ENCODE measurements at places on chromosomes 12 and 14.
A peak's percentile ranks its signal among the peaks of the same experiment; 100 is the strongest.

DNA sequence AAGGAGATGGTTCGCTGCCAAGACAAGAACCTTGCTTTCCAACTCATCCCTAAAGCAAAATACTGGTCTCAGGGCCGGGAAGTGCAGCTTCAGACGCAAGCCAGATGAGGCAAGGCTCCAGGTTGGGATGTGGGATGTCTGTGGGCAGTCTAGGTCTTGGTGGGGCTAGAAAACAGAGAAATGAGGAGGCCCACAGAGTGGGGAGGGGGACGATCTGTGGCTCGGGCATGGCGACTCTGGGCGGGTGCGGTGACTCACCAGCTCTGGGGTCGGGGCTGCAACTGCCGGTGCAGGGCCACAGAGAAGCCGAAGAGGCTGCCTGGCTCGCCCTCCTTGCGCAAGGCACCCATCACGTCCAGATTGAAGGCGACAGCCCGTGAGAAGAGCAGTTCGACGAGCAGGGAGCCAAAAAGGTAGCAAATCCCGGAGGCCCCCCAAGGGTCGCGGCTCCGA lies 459 bp downstream of the ITGA7 start:
- no peak for DNase-seq

GRCh38 chr14:69152902-69153151 lies at the start of gene DCAF5:
Gene DCAF5 (minus strand): TSS chr14:69153119. CDS start chr14:69152978, 141 bp downstream.
- DNase-seq, result no peak

DNA sequence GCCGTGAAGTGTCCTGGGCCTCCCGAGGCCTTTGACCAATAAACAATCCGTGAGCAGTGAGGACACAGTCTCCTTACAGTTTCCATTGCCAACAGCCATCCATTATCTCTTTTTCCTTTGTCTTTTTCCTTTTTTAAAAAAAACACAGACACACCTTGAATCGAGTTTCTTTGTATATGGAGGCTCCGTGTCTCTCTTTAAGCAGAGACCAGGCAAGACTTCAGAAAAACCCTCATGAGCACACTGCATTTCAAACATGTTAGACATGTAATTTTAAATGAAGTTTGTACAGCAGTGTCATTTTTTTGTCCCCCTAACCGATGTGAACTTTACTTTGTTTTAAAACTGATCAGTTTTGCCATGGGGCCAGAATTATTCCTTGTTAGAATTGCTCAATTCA lies 111.1 kb downstream of the SPTSSA start:
- no peak for DNase-seq

DNA sequence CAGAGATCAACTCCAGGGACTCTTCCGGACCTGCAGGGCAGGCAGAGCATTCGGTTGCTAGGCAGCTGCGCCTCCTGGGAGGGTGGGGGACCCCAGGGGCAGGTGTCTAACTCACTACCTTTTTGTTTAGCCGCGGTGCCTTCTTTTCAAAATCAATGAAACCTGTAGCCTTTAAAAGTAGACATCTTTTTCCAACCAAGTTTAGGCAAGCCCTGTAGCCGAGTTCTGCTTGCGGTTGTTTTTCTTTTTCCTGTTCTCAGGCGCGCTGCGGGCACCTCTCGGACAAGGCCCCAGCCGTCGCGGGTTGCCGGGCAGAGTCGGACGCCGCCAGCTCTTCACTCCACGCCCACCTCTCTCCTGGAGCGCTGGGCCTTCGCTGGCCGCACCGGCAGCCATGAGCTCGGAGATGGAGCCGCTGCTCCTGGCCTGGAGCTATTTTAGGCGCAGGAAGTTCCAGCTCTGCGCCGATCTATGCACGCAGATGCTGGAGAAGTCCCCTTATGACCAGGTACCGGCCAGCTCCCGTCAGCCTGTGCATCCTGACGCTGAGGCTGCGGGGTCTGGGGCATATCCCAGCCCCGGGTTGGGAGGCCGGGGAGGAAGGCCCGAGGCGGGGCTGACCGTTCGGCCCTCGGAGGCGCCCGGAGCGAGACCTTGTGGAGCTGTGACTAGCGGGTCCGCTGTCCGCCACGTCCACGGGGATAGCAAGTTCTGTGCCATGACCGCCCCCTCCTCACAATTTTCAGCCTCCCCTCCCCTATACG lies at the start of gene TTC8:
TTC8 (plus strand) TSS at position 338 of the 764 bp plus-strand sequence; CDS start at position 395, 57 bp downstream.
- peak; percentile 82 for DNase-seq

GRCh38 chr12:55654511-55655214 lies 18.0 kb downstream of the OR10P1 start:
- DNase-seq, result no peak

- no peak for DNase-seq
Measured at GRCh38 chr12:80860206-80860605, 77.5 kb downstream of the LIN7A start.

GRCh38 chr12:121917950-121918678 lies at the start of gene CFAP251:
Gene CFAP251 (plus strand): TSS chr12:121918592. CDS start chr12:121921306, 2,714 bp downstream.
- peak; percentile 75 for DNase-seq

DNA sequence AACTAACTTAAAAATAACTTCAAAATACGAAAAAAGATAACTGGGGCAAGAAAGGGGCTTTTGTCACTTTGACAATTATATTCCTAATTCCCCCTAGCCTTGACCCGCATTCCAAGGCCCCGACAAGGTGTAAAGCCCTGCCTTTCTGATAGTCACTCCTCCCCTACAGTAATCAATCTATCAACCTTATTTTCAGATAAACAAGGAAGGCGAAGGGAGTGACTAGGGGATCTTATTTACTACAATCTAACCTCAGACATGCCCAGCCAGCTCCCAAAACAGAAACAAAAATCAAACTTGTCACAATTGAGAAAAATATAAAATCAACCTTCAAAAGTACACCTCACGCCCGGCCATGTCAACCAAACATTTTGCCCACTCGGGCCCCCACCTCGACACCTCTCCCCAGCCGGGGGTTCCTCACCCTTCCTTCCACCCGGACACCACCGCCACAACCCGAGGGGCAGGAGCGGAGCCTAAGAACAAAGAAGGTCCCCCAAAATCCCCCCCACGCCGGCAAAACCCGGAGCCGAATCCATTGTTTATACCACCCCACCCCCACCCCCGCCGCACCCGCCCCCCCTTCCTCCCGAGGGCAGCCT lies 562 bp downstream of the ZFYVE1 start:
- DNase-seq, result no peak

DNA sequence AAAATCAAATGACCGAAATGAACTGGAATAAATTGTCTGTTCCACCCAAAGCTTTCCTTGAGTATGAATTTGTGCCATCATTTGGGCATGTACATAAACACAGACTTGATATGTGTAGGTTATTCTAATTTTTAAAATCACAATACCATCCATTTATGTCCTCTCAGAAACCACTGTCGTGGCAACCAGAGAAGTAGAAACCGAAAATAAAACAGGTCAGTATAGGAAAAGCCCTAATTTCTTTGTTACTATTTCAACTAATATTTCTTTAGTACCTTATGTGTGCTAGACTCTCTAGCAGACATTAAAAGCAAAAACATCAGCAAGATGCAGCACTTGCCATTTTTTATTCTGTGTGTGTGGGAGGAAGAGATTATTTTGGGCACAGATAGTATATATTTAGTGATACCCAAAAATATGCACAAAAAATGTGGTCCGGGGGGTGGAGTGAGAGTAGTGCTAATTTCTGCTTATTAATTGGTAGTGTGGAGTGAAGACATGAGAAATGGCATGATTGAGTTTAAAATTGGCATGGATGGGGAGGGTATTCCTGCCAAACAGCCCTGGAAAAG lies 130.8 kb upstream of the CNTN1 start:
- no peak for DNase-seq

- no peak for DNase-seq
Measured at GRCh38 chr14:81235096-81235495, 14.3 kb upstream of the GTF2A1 start.

DNA sequence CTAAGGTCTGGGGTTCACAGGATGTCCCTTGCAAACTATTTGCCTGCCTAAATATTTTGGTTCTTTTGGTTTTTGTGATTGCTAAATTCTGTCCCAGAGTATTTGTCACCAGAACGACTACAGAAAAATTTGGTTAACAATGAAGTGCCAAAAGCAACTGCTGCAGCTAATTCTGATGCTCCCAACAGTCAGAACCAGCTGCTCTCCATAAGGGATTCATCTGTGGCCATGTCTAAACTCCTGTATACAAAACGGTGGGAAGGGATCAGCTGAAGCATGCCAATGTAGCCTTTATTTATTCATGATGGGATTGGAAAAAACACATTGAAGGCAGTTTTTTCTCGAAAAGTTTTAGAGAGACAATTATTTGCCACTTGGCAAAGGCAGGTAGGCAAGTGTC lies 29.3 kb upstream of the PELI2 start:
- DNase-seq, result no peak

GRCh38 chr12:4271717-4272423 lies 1.7 kb upstream of the CCND2 start:
- DNase-seq, result peak; percentile 14

GRCh38 chr12:39375206-39375808 lies 67.6 kb downstream of the KIF21A start:
- DNase-seq, result no peak

- peak; percentile 69 for DNase-seq
Measured at GRCh38 chr12:90028635-90029051, 320.0 kb upstream of the ATP2B1 start.

GRCh38 chr12:86837246-86837645 lies 581.1 kb upstream of the MGAT4C start:
- DNase-seq, result no peak

- no peak for DNase-seq
Measured at GRCh38 chr12:125755512-125755911, 690.3 kb downstream of the AACS start.

DNA sequence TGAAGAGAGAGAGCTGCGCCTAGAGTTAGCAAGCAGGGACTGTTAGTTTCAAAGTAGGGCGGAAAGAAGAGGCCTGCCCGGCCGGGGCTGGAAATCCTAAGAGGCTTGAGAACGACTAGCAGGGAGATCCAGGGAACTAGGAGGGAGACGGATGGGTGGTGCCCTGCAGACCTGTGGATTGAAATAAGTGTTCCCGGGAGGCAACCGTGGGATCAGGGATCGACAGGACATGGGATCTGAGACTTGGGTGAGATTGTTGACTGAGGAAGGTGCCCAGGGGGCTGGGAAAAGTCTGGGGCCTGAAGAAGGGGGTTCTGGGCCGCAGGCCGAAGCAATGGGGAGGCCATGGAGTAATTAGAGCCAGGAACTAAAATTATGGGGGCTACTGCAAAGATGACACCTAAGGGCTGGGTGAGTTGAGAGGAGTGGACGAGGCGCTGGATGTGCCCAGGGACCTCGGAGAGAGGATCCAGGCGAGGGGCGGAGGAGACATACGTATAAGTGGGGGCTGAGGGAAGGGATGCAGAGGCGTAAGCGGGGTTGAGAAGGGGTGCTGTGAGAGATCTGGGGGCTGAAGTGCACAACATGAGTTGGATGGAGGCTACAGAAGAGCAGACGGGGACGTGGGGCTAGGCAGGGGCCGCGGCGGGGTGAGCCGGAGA lies 635 bp downstream of the LTA4H start:
- peak; percentile 18 for DNase-seq

GRCh38 chr12:79441534-79441933 lies 249.2 kb downstream of the PAWR start:
- peak; percentile 16 for DNase-seq

DNA sequence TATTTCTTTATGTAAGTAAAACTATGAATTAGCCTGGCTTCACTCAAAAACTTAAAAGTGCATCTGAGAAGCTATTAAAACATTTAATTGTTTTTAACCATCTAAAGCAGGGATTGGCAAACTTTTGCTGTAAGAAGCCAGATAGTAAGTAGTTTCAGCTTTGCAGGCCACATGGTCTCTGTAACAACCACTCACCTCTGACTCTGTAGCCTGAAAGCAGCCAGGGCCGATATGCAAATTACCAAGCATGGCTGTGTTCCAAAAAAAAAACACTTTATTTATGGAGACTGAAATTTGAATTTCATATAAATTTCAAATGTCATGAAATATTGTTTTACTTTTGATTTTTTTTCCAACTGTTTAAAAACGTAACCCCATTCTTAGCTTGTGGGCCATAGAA lies 95.3 kb downstream of the CIT start:
- DNase-seq, result no peak

- no peak for DNase-seq
Measured at GRCh38 chr14:60662982-60663381, 13.7 kb upstream of the SIX1 start.

GRCh38 chr14:54047645-54048308 lies 91.2 kb upstream of the BMP4 start:
- no peak for DNase-seq

- no peak for DNase-seq
Measured at GRCh38 chr14:105095236-105095805, 30.1 kb upstream of the GPR132 start.
